Fibroblast of the aortic adventitia (primary cell): ENCODE measurements at places on chromosomes 2 and 18.

DNA sequence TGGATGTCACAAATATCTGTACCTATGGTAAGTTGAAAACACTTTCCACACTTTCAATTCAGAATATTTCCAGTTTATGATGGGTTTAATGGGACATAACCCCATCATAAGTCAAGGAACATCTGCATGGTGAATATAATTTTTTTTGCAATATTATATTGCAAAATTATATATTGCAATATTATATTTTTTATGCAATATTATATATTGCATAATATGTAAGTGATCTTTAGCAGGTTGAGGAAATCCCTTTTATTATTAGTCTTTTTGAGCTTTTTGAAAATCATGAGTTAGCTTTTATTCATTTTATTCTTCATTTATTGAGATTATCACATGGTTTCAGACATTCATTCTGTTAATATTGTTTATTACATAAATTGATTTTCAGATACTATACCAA lies 342.2 kb upstream of the GALNT5 start:
- no peak for DNase-seq

DNA sequence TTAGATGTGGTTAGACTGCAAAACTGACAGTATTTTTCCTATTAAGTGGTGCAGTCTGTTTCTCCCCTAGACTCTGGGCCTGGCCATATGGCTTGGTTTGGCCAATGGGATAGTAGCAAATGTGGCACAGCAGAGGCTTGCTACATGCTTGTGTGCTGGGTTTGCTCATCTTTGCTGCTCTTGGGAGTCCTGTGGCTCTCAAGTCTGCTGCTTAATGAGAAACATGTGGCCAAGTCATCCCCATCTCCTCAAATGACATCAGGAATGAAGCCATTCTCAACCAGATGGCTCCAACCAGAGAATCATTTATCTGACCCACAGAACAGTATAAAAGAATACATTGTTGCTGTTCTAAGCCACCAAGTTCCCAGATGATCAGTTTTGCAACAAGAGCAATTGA lies 57.1 kb upstream of the PAX3 start:
- DNase-seq: no peak

DNA sequence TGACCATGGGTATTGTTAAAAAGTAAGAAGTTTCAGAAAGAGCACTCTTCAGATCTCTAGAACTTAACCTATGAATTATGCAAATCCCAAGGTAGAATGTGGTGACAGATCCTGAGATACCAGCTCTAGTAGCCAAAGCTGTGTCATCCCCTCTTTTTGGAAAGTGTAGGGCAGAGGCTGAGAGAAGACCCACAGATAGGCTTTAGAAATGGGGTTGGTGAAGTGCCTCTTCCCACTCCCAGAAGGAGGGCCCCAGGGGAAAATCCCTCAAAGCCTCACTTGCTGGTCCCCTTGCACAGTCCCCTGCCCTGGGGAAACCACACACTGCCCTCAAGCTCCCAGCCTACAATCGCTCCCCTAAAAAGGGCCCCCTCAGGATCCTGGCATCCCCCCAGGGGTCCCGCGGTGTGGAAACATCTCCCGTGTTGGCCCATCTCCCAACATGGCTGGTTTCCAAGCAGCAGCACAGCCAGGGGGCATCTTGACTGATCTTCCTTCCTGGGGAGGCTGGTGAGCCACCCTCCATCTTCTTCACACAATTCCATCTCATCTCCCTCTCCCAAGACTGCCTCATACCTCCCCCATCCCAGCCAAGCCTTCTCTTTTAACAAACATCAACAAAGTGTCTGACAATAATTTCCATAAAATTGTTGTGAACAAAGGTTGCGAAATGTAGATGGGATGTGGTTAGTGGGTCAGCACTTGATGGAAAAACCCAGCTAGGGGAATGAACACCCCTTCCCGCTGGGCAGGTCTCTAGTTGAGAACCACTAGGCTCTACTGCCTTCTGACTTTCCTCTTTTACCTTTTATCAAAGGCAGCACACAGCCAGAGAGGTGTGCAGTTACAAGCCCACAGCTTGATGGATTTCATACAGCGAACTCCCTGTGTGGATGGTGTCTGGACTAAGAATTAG lies 25.1 kb downstream of the MAL start:
- DNase-seq: no peak

DNA sequence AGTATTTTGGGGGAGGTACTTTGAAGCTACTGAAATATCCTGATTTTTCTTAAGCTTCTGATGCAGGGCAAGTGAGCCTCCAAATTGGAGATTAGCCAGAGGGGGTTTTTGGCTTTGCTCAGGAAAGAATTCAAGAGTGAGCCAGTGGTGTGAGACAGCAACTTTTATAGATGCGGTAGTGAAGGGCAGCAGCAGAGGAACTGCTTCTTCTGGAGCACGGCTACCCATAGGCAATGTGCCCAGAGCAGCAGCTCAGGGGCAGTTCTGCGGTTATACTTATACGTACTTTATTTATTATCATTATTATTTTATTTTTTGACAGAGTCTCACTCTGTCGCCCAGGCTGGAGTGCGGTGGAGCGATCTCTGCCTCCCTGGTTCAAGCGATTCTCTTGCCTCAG lies 19.8 kb upstream of the NT5DC4 start:
- peak; percentile 59 for DNase-seq

GRCh38 chr2:205633994-205634393 lies 48.3 kb upstream of the NRP2 start:
- peak; percentile 28 for DNase-seq

DNA sequence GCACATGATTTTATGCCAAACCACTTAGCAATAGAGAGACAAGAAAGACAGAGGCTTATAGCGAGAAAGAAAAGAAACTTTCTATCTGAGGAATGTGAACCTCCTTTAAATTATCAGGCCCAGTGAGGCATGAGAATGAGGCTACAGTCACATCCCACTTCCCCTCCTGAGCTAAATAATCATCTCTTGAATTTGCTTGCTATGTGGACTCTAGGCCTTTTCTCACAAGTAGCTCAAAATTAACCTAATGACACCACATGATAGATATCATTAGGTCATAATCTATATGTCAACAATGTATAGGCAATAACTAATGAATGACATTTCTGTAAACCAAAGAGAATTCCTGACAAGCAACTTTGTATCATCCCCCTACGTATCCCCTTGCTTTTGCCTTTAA lies 301.5 kb upstream of the MGAT5 start:
- DNase-seq: no peak

GRCh38 chr18:28003451-28003850 lies 173.5 kb downstream of the CDH2 start:
- DNase-seq: peak; percentile 55

GRCh38 chr2:98507891-98508708 lies 63.4 kb downstream of the INPP4A start:
- DNase-seq: no peak

DNA sequence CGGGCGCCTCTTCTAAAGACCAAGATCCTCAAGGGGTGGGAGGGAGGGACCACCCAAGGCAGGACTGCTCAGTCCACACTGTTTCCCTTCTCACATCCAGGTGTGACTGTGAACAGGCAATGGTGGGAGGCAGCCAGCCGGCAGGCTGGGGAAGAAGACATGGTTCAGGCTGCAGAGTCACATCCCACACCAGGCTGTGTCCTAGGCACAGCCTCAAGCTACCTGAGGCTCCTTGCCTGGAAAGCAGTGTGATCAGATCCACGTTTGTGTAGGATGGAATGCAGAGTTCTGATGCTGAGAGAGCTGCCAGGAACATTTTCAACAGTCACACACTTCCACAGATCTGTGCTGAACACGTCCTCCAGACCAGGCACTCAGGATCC lies 16.4 kb downstream of the SLC66A2 start:
- DNase-seq: no peak

DNA sequence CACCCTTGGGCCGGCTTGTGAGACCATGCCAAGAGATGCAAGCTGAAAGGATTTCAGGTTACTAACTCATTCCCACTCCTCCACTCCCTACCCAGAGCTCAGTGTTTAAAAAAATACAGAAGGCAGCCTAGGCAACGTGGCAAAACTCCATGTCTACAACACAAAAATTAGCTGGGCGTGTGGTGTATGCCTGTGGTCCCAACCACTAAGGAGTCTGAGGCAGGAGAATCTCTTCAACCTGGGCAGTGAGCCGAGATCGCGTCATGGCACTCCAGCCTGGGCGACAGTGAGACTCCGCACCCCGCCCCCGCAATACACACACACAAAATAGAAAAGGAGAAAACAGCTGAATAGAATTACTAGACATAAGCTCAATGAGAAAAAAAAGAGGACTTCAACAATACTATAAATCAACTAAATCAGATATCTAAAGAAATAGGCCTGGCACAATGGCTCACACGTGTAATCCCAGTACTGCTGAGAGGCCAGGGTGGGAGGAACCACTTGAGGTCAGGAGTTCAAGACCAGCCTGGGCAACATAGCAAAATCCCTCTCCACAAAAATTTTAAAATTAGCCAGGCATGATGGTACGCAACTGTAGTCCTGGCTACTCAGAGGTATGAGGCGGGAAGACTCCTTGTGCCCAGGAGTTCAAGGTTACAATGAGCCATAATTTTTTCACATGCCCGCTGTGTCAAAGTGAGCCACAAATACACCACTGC lies 10.1 kb downstream of the IWS1 start:
- DNase-seq: peak; percentile 97

DNA sequence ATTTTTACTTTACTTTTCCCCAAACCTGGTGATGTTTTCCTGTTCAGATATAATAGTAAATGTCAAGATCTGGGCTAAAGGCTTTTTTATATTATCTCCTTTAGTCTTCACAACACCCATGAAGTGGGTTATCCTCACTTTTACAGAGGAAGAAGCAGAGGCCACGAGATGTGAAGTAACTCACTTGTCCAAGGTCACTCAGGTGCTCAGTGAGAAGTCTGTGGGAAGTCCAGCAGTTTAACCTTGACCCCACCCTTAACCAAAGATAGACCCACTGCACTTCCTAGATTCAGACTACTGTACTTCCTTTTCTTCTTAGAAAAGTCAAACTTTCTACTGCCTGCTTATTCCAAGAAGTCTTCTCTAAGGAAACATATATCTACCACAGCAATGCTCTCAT lies 56.3 kb upstream of the STAT1 start:
- DNase-seq: no peak

DNA sequence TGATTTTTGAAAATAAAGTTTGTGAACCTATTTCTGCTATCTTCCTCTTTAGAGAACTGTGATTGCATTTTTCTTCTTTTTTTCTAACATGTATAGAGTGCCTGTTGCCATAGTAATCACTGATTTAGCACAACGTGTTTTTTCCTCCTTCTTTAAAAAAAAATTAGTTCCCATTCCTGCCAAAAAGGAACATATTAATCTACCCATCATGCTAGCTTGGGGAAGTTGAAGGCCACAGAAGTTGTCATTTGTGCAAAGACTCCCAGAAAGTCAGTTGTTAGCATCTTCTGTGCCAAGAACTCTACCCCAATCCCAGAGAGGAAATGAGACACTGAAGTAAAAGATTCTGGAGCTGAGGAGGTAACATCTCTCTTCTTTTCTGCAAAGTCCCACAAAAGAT lies 57.3 kb downstream of the SLC8A1 start:
- DNase-seq: peak; percentile 16

- DNase-seq: no peak
These were observed 171.2 kb downstream of the ACOXL start for GRCh38 chr2:110903548-110903947.
